ENCODE measurements at places on chromosomes 4 and X.

GRCh38 chr4:113248320-113248719 lies 198.9 kb downstream of the ANK2 start:
- DNase-seq = no peak

DNA sequence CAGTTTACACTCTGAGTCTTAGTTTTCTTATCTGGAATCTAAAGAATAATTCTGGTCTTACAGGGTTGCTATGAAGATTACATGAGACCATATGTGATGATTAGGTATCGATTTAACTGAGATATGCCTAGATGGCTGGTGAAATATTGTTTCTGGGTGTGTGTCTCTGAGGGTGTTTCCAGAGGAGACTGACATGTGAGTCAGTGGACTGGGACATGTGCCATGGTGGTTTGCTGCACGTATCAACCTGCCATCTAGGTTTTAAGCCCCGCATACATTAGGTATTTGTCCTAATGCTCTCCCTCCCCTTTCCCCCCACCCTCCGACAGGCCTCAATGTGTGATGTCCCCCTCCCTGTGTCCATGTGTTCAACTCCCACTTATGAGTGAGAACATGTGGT lies 186.0 kb upstream of the CXorf66 start:
- no peak for DNase-seq

DNA sequence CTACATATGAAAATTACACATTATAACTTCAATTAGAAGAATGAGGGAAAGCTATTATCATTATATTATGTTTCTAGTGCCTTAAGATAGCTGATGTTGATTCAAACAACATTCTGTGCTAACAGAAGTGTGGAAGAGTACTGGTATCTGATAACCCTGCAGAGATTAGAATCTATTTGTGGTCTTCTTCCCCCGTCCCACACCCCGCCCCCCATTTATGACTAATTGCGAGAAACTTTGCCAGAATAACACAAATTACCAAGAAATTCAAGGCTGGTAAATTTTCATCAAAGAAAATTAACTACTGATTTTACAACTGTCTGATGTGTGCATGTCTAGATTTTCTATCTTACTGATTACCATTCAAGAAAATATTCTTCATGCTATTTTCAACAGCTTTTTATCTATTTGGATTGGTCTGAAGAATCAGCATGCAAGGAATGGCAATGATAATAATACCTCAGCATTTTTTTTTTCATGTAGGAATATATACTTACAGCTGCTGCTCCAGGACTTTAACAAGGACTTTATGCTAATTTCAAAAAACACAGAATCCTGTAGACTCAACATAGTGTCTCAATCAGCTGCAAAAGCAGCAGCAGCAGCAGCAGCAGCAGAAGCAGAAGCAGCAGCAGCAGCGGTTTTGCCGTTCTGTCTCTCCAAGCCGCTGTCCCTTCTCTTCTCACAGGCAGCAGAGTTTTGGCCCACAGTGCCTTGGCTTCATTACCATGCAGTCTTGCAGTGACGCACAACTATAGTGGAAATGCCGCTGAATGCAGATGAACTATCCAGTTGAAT lies 126.7 kb downstream of the FRYL start:
- DNase-seq = peak; percentile 11

DNA sequence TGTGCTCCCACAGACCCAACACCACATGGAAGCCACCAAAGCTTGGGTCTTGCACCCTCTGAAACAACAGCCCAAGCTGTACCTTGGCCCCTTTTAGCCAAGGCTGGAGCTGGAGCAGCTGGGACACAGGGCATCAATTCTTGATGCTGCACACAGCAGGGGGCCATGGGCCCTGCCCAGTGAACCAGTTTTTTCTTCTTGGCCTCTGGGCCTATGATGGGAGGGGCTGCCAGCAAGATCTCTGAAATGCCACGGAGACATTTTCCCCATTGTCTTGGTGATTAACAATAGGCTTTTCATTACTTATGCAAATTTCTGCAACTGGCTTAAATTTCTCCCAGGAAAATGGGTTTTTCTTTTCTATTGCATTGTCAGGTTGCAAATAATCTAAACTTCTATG lies 49.0 kb downstream of the SPANXA2 start:
- no peak for DNase-seq

DNA sequence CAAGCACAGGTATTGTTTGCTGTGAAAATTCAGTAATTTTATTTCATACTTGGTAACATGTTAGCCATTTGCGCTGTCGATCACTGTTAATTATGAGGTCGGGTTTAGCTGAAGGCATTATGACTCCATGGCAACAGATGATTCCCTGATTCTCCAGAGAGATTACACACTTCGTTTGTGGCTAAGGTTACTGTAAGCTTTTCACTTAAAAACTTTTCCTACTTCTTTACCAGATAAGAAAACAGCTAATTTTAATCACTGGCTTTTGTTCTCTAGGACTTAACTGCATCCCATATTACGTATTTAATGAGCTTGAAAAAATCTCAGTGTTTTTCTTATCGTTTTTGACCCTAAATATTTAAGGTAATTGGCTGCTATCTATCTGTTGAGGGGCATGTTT lies 2.1 kb downstream of the GSTCD start:
- DNase-seq = no peak

DNA sequence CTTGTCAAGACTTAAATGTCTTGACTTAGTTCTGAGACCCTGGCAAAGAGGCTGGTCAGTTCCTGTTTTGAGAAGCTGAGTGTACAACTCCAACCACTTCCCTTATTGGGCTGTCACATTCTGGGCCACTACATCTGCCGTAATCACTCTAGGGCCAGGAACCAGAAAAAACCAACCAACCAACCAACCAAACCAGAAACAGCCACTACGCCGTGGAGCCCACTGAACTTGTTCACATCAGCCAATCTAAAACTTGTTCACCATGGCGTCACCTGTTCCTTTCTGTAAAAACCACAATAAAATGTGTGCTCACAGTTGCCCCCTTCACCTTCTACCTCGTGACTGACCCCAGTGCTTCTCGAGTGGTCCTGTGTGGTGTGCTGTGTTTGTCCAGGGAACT lies 107.3 kb downstream of the JADE1 start:
- peak; percentile 1 for DNase-seq

GRCh38 chrX:13899607-13900006 lies 82.7 kb upstream of the GPM6B start:
- no peak for DNase-seq

- no peak for DNase-seq
Observed at GRCh38 chr4:142556570-142557238, 289.4 kb downstream of the INPP4B start.

GRCh38 chrX:39974270-39974669 lies 123.5 kb downstream of the BCOR start:
- DNase-seq = no peak

DNA sequence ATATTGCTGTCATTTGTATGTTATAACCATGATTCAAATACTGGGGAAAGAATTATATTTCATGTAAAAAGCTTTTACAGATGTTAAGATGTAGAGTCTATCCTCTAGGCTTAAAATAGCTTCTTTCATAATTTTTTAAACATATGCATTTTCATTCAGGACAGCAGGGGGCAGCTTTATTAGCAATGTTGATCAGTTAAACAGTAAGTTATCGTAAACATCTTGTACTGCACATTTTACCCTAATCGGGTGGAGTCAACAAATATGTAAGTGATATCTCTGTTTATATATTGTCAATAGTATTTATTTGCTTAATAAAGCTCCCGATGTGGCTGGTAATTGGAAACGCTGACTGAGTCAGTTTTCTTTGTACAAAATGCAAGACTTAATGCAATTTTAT lies 142.5 kb upstream of the MED14 start:
- DNase-seq = no peak

GRCh38 chrX:48790477-48790876 lies 4.1 kb downstream of the GATA1 start:
- no peak for DNase-seq

GRCh38 chr4:54728368-54728767 lies 70.6 kb downstream of the KIT start:
- DNase-seq = no peak

Data from stimulated activated CD8-positive, alpha-beta memory T cell treated with anti-CD3 and anti-CD28 coated beads, Interleukin-4, amount 100 ng/mL, for 1 hour (primary cell).